ENCODE measurements at places on chromosomes 13 and 19.

DNA sequence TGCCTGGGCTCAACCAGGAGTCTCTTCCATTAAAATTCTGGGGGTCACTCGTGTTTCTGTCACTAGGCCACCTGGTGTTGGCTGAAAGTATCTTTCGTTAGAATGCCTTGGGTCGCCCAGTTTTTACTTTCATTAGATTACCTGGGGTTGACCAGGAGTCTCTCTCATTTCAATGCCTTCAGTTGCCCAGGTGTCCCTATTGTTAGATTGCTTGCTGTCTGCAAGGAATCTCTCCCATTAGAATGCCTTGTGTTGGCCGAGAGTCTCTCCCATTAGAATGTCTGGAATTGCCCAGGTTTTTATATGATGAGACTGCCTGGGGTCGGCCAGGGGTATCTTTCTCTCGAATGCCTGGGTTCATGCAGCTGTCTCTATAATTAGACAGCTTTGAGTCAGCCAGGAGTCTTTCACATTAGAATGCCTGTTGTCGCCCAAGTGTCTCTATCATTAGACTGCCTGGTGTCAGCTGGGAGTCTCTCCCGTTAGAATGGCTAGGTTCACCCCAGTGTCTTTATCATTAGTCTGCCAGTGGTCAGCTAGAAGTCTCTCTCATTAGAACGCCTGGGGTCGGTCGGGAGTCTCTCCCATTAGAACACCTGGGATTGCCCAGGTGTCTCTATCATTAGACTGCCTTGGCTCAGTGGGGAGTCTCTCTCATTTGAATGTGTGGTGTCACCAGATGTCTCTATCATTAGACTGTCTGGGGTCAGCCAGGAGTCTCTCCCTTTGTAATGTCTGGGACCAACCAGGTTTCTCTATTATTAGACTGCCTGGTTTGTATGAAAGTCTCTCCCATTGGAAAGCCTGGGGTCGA lies 1446.8 kb downstream of the UQCRFS1 start:
- DNase-seq = no peak

DNA sequence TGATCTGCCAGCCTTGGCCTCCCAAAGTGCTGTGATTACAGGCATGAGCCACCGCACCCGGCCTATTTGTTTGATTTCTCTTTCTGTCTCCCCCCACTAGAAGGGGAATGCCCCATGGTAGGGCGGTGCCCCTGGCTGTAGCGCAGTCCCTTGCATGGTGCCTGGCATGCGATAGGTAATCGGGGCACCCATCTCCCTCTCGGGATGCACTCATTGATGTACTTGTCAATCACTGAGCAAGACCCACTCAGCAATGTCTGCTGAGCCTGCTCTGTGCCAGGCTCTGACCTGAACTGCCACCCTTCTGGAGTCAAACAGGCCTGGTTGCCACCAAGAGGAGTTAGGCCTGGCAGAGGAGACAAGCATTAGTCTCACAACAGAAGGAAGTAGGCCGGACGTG lies 19.8 kb downstream of the DNM2 start:
- no peak for DNase-seq

DNA sequence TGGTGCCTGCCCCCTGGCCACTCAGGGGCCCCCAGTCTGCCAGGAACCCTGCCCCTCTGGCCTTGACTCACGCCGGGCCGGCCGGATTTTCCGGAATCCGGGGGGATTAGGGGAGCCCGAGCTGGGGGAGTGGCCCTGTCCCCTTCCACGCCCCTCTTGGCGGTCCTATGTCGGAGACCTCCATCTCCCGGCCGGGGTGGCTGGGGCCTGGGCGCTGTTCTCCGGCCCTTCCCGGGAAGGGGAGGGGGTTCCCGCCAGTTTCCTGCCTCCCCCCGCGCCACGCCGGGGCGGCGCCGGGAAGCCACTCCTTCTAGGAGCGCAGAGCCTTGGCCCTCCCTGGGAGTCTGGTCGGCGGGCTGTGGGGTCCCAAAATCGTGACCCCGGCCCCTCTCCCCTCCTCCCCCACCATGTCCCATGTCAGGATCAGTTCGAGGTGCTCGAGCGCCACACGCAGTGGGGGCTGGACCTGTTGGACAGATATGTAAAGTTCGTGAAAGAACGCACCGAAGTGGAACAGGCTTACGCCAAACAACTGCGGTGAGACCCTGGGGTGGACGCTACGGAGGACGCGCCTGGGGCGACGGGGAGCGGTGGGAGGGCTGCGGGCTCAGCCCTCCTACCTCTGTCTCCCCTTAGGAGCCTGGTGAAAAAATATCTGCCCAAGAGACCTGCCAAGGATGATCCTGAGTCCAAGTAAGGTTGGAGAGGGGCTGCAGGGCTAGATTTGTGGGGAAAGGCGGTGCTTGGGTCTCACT lies 1.3 kb downstream of the TRIP10 start:
- DNase-seq = no peak

GRCh38 chr13:100917011-100917410 lies 242.4 kb upstream of the TMTC4 start:
- no peak for DNase-seq

GRCh38 chr19:54208784-54209057 lies 8.1 kb downstream of the RPS9 start:
- peak; percentile 31 for DNase-seq

GRCh38 chr13:79937771-79938216 lies 403.1 kb downstream of the SPRY2 start:
- DNase-seq = no peak

- no peak for DNase-seq
Observed at GRCh38 chr19:49368711-49369358, 5.2 kb downstream of the DKKL1 start.

- DNase-seq = no peak
Observed at GRCh38 chr19:16134510-16134909, 9.0 kb upstream of the HSH2D start.

DNA sequence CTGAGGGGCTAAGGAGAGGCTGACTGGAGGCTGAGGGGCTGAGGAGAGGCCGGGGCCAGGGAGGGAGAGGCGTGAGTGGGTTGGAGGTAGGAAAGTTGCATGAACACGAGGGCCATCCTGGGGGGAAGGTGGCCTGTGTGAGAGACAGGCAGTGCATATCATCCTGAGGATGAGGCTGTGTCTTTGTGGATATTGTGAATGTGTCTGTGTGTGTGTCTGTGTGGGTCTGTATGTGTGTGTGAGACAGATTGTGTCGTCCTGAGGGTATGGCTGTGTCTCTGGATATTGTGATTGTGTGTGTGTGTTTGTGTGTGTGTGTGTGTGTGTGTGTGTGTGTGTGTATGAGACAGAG lies 422 bp downstream of the ZNF71 start:
- DNase-seq = no peak

GRCh38 chr19:1132552-1133383 lies 29.0 kb downstream of the GPX4 start:
- peak; percentile 39 for DNase-seq

Measured in stimulated activated CD4-positive, alpha-beta T cell treated with anti-CD3 and anti-CD28 coated beads, Interleukin-1b, Interleukin-23, amount 100 ng/mL, for 48 hours (primary cell).